ENCODE measurements at places on chromosomes 3 and 15. TPM values are rescaled to one million over a fixed set of nuclear protein-coding genes. Genes with fewer than 3 reads are reported as not detected.

ATP13A4 gene
- 6.3 TPM for total RNA-seq

P2RY13 gene
- 1.3 TPM for total RNA-seq

GRCh38 chr15:38531509-38531908 is 33.1 kb downstream of the RASGRP1 start:
- no peak for DNase-seq
- H3K36me3 ChIP-seq = no peaks in the 10 kb centered on the region
- H3K4me1 ChIP-seq = no peaks in the 10 kb centered on the region
- no peak overlapping the region for H3K4me3 ChIP-seq

GRCh38 chr15:78866803-78867202 is 5.9 kb upstream of the MORF4L1 start:
- no peak for DNase-seq
- H3K36me3 ChIP-seq = no peaks in the 10 kb centered on the region
- H3K27me3 ChIP-seq = no peaks in the 10 kb centered on the region
- no peak overlapping the region for H3K27ac ChIP-seq

DNA sequence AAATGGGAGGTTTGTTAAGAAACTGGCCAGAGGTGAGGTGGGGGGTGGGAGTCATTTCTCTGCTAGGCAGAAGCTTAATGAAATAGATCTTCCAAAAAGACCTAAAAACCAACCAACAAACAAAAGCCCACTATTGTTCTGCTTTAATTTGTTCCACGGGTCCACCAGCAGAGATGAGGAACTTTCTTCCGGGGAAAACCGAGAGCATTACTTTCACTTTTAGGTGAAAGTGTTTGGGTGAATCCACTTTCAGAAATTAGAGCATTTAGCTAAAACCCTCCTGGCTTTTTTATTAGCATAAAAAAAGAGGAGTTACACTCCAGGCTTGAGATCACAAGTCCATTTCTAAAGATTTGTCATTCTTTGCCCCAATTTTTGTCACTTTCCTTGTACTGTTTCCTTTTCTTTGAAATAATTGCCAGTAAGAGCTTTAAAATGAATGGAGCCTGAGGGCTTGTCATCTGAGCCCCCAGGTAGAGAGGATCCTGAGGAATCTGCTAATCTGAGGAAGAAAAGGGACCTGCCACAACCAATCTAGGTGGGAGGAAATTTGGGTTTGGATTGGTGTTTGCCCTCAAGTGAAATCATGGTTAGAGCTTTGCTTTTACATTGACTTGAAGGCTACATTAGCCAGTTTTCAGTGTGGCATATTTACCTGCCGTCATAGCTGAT is 667.6 kb downstream of the NAALADL2 start:
- no peak for DNase-seq
- H3K27me3 ChIP-seq = no peaks in the 10 kb centered on the region
- no peaks in the 10 kb centered on the region for H3K4me1 ChIP-seq
- H3K36me3 ChIP-seq = no peaks in the 10 kb centered on the region
- H3K27ac ChIP-seq = no peak overlapping the region

- no peaks in the 10 kb centered on the region for H3K4me1 ChIP-seq
- no peaks in the 10 kb centered on the region for H3K36me3 ChIP-seq
- no peaks in the 10 kb centered on the region for H3K27me3 ChIP-seq
- H3K27ac ChIP-seq = no peak overlapping the region
- no peak overlapping the region for H3K4me3 ChIP-seq
Measured at GRCh38 chr15:64562003-64562640, 101.7 kb downstream of the ZNF609 start.

DNA sequence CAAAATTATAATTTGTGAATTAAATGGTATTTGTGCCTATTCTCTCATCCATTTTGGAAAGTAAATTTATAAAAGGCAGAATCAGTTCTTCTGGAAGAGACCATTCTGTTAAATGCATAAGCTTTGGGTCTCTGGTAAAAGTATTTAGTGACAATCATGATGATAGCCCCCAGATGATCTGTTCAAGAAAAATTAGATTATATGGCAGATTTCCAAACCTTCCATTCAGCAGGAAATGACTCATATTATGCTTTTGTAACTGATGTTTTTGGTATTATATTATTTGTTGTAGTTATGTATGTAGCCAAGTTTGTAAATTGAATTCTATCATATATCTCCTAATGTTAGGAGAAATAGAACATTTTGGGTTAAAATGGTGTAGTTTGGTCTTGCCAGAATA is 340.8 kb upstream of the DPH6 start:
- H3K36me3 ChIP-seq = no peaks in the 10 kb centered on the region
- no peak overlapping the region for H3K4me3 ChIP-seq
- no peak for DNase-seq
- no peaks in the 10 kb centered on the region for H3K4me1 ChIP-seq
- no peaks in the 10 kb centered on the region for H3K27me3 ChIP-seq
- no peak overlapping the region for H3K27ac ChIP-seq

GRCh38 chr3:119598410-119599098 is 869 bp downstream of the PLA1A start:
- no peak for DNase-seq
- no peak overlapping the region for H3K27ac ChIP-seq
- H3K27me3 ChIP-seq = no peaks in the 10 kb centered on the region
- peaks cover 22% of the 10 kb centered on the region for H3K4me1 ChIP-seq
- H3K36me3 ChIP-seq = no peaks in the 10 kb centered on the region
- H3K4me3 ChIP-seq = no peak overlapping the region
